Naive thymus-derived CD4-positive, alpha-beta T cell (primary cell): ENCODE measurements at places on chromosomes 16 and 17. TPM values are rescaled to one million over a fixed set of nuclear protein-coding genes. Genes with fewer than 3 reads are reported as not detected.
A peak's percentile ranks its signal among the peaks of the same experiment; 100 is the strongest.

- no peak for DNase-seq
These were observed at the start of gene TNK1 for GRCh38 chr17:7380855-7381683. TNK1 (plus strand) TSS chr17:7381089; CDS start chr17:7382927, 1,838 bp downstream.

GRCh38 chr17:51908841-51909537 is 249.5 kb downstream of the CA10 start:
- DNase-seq = no peak

GRCh38 chr17:45129940-45130680 is 2.2 kb downstream of the PLCD3 start:
- no peak for DNase-seq

DNA sequence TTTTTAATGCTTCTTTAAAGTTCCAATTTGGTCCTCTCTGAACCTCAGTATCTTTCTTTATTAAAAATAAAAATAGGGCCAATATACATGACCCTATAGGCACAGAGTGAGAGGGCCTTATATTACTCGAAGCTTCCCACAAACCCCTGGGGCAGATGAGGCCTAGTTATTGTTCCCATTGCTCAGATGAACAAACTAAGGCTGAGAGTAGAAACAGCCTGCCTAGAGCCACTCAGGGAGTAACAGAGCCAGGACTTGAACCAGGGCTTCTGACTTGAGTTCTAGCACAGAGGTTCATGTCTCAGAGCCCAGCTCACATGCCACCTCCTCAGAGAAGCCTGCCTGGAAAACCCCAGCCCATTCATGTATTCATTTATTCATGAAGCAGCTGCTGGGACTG is 7.7 kb downstream of the BCL7C start:
- no peak for DNase-seq

DNA sequence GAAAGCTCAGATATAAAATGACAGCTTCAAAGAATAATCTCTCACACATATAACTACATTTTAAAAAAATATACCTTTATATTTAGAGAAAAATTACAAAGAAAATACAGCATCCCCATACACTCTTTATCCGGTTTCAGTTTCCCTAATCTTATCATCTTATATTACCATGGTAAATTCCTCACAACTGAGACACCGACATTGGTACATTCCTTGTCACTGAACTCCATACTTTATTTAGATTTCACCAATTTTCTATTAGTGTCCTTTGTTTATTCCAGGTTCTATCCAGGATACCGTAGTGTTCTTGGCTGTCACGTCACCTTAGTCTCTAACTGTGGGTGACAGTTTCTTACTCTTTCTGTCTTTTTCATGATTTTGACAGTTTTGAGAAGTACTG is 22.0 kb upstream of the ABCA10 start:
- DNase-seq = no peak

DNA sequence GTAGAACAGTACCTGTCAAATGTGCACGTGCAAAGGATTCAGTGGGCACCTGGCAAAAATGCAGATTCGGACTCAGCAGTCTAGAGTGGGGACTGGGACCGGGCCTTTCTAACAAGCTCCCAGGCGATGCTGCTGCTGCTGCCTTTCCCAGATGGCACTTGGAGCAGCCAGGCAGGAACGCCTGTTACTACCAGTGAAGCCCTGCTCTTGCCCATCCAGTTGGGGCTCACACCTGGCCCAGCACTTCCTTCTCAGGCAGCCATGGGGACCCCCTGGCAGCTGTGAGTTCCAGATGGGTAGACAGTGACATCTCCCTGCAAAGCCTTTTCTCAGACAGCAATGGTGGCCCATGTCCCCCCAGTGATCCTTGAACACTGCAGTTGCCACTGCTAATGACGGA is 30.4 kb downstream of the KDM8 start:
- no peak for DNase-seq

DNA sequence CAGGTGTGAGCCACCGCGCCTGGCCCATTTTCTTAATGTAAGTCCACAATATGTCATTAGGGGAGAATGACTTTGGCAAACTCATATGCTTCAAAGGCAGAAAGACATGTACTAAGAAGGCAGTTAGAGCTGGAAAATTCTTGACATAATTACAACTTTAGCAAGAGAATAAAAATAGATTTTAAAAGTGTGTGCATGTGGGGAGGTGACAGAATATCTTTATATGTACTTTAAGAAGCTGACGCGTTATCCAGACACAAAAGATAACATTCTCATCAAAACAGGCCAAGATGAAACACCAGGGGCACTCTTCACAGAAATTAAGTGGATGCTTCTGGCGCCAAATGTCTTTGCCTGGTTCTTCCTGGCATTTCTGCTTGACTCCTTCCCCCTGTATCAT is 28.2 kb downstream of the GJC1 start:
- DNase-seq = no peak

The WDR45B gene
- 65.6 TPM for total RNA-seq

The TBX2 gene
- not detected in 2 replicates for total RNA-seq

DNA sequence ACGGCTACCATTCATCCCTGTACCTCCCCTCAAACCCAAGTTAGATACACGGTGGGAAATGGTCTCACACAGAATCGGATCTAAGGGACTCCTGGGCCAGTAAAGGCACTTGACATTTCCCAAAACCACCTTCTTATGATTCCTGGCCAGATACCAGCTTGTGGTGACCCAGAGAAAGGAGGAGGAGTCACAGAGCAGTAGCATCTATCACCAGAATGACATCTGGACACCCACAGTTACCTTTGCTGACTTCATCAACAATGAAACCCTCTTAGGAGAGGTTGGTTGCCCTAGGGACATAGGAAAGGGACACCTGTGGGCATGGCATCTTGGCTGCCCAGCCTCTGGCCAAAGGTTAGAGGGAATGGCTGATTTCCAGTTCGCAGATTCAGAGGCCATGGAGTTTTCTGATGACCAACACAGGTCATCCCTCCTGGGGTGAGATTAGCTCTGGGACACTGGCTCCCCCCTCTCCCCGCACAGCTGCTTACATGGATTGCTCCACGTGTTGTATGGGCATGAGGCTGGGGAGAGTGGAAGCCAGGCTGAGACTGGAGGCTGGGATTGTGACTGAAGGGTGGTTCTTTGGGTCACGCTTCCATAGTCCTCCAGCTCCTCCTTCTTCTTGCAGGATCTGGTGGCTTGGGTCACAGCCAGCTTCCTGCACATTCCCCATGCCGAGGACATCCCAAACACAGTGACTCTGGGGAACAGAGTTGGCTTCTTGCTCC is 1.4 kb upstream of the AOC3 start:
- DNase-seq = no peak

DNA sequence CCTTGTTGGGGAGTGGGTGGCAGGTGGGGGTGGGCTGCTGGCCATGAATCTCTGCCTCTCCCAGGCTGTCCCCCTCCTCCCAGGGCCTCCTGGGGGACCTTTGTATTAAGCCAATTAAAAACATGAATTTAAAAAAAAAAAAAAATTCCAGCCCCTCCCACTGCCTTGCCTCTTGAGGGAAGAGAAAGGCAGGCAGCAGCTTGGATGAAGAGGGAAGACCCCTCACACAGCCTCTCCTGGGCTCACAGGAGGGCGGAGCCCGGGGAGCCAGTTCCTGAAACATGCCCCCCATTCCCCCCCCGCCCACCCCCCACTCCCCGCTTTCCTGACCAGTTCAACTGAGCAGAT is 1.8 kb upstream of the TCAP start:
- no peak for DNase-seq

The OR4D2 gene
- total RNA-seq = not detected in 2 replicates

DNA sequence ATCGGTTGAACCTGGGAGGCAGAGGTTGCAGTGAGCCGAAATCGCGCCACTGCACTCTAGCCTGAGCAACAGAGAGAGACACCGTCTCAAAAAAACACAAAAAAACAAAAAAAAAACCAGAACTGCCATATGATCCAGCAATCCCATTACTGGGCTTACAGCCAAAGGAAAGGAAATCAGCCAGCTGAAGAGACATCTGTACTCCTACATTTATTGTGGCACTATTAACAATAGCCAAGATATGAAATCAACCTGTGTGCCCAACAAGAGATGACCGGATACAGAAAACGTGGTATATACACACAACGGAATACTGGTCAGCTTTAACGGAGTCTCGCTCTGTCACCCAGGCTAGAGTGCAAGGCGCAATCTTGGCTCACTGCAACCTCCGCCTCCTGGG is 14.6 kb downstream of the FANCA start:
- no peak for DNase-seq

The SOX8 gene
- total RNA-seq = 2.4 TPM

- DNase-seq = no peak
These were observed 57.0 kb upstream of the KIFC3 start for GRCh38 chr16:57859331-57859730.

GRCh38 chr17:73691321-73691766 is 47.1 kb upstream of the SDK2 start:
- DNase-seq = no peak

The WRAP53 gene
- total RNA-seq = 7.1 TPM

DNA sequence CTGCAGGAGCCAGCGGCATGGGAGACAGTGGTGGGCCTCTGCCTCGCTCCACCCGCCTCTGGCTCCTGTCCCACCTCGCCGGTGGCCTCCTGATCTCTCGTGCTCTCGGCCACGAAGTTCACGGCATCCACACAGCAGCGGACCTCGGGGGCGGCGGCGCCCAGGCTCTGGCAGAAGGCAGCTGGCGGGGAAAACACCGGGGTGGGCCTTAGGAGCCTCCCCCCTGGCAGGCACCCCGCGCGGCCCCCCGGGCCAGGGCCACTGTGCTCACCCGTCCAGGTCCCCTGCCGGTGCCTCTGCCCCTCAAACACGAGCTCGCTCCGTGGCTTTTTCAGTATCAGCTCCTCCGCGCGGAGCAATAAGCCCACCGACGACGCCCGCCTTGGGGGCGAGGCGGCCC is 409 bp upstream of the C17orf107 start:
- no peak for DNase-seq

DNA sequence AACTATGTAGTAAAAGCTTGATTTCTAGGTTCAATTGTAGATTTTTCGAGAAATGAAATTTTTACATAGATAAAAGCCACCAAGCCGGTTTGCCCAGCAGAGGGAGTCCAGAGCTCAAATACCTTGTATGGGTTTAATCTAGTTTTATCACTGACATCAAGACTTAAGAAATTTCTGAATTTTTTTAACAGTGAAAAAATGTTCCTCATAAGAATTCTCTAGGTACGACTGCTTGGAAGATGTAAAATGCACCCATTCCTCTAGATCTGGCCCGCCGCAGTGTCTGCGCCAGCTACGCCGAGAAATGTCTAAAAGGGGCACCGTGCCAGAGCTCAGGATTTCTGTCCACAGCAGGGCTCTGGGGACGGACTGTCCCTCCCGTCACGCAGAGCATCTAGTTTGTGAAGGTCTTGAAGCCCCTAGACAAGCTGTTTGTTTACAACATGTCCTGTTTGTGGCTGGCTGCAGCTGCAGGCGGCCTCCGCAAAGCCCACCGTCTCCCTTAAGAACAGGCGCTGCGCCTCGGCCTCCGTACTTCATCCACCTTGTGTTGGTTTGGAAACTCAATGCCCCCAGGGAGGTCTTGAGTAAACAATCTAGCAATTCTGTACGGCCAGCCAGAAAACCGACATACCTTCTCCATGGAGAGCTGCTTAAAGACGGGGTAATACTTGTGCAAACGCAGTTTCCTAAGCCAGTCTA is 24.8 kb downstream of the MAP1LC3B start:
- DNase-seq = peak; percentile 33

- DNase-seq = no peak
These were observed 3.0 kb downstream of the TRIM47 start for GRCh38 chr17:75875182-75875939.

GRCh38 chr16:15041271-15042004 is 14.4 kb downstream of the NTAN1 start:
- no peak for DNase-seq

The CARHSP1 gene
- 39.2 TPM for total RNA-seq

DNA sequence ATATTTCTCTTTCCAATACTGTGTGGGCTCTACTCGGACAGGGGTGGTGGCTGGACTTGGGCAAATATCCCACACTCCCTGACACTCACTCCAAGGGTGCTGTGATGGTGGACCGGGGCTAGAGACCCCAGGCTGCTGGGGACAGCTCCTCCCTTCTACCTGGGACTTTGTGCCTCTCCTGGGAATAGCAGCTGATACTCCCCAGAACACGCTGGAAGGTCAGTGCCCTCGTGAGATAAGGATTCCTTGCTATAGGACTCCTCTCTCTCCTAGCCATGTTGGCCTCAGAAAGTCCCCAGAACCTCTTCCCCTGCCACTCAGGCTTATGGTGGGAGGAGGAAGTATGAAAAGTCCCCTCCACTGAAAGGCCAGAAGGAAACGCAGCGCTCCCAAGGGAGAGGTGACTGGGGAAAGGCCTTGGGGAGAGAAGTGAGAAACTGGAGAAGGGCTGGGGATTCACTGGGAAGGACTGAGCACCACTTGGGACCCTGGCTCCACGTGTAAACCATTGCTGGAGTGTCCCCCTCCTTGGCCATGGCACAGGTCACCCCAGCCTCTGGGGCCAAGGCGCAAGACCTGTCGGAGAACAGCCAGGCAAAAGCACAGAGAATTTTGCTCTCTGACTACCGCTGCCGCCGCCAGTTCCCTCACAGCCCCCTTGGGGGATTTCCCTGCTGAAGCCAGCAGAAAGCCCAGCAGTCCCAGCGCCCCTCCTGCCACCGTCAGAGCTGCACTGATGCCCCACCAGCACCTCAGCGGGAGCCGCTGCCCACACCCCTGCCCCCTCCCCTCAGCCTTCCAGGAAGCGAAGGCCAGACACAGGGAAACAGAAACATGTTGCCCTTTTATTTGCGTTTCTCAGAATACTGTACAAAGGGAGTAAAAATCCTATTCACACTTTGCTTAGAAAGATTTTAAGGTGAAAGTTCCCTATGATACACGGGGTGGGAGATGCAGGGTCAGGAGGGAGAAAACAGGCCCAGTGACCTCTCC is 2.1 kb upstream of the GSDMB start:
- DNase-seq = no peak

DNA sequence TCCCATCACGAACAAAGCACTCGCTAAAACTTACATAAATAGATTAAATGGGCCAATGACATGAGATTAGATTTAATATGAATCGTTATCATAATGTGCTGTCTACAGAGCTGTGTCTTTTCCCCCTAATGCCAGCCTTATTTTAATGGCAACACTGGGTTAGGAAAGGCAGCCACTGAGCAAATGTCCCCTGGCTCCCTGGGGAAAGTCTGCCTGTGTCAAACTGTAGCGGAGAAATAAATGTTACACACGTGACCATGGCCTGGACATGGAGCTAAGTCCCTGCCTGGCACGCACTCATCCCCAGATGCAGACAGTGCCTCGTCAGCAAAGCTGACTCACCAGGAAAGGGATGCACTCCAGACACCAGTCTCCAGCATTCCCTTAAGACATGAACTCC is 61.3 kb upstream of the SDK2 start:
- DNase-seq = no peak

The LIMD2 gene
- 595 TPM for total RNA-seq

The TERB1 gene
- 0.83 TPM for total RNA-seq

The GCSH gene
- total RNA-seq = 3.7 TPM

The ZPBP2 gene
- total RNA-seq = 0.51 TPM

The SP6 gene
- 0.29 TPM for total RNA-seq

The PRAC2 gene
- total RNA-seq = not detected

The ADAP2 gene
- total RNA-seq = 3.3 TPM

The INCA1 gene
- total RNA-seq = not detected

GRCh38 chr17:43142153-43142552 is 17.0 kb upstream of the BRCA1 start:
- DNase-seq = no peak

- no peak for DNase-seq
These were observed 12.5 kb downstream of the CCDC92B start for GRCh38 chr17:2736956-2737355.

The CHST5 gene
- not detected for total RNA-seq

The RSKR gene
- 32.6 TPM for total RNA-seq

GRCh38 chr17:47879028-47879585 is 16.9 kb upstream of the SP2 start:
- no peak for DNase-seq
